T-helper 22 cell (primary cell): ENCODE measurements at places on chromosomes 16 and 17.

- DNase-seq: no peak
These were observed 32.5 kb upstream of the MYO18A start for GRCh38 chr17:29212681-29213121.

- no peak for DNase-seq
These were observed 5.5 kb downstream of the PLSCR3 start for GRCh38 chr17:7388856-7389255.

DNA sequence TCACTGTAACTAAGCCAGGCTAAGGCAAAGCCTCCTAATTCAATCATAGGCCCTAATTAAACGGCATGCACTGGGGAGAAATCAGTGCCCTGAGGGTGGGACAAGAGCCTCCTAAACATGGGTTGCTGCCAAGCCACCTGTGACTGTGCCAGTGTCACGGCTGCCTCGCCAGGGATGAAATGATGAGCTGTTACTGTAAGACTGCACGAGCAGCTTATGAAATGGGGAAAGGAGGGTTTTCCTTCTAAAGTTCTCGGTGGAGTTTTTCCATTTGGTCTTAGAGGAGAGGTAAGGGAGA lies 12.7 kb downstream of the TMEM11 start:
- no peak for DNase-seq

DNA sequence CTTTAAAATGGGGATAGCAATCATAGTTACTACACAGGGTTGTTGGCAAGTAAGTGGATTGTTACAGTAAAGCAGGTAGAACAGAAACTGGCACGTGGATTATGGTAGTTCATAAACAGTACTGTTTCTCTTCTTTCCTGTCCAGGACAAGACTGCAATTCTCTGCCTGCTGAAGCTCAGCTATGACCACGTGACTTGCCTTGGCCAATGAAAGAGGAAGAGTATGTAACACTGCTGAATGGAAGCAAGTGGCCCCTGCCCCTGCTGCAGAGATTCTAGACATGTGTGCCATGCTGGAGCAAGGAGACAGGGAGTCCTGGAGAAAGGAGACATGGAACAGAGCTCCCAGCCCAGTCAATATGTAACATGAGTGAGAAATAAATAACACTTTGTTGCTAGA lies 66.6 kb upstream of the TOX3 start:
- no peak for DNase-seq
